ENCODE measurements at places on chromosomes 12 and 14. TPM values are rescaled to one million over a fixed set of nuclear protein-coding genes. Genes with fewer than 3 reads are reported as not detected.

Gene CGRRF1
- 79.6 TPM for polyA plus RNA-seq

DNA sequence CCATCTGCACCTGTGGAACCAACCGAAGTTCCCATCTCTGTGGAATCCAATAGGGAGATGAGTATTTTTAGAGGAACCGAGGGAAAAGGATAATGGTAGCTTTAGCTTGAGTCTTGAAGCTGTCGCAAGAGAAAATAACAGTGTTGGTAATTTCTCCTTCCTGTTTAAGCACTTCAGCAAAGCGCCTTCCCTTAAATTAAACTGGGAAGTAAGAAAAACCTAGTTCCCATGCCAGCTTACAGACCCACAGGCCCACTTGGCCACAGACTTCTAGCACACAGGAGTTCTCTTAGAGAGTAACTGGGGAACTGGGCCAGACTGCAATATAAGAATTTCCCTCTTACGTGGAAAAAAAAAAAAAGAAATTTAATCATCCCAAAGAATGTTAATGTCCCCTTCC lies 223.8 kb downstream of the EFCAB11 start:
- no peak for DNase-seq

Gene GALNT9
- 1.5 TPM for polyA plus RNA-seq

GRCh38 chr14:99569725-99570543 lies 34.1 kb downstream of the CCDC85C start:
- DNase-seq: no peak

- DNase-seq: no peak
These were observed 435.2 kb upstream of the DCN start for GRCh38 chr12:91617818-91618217.

DNA sequence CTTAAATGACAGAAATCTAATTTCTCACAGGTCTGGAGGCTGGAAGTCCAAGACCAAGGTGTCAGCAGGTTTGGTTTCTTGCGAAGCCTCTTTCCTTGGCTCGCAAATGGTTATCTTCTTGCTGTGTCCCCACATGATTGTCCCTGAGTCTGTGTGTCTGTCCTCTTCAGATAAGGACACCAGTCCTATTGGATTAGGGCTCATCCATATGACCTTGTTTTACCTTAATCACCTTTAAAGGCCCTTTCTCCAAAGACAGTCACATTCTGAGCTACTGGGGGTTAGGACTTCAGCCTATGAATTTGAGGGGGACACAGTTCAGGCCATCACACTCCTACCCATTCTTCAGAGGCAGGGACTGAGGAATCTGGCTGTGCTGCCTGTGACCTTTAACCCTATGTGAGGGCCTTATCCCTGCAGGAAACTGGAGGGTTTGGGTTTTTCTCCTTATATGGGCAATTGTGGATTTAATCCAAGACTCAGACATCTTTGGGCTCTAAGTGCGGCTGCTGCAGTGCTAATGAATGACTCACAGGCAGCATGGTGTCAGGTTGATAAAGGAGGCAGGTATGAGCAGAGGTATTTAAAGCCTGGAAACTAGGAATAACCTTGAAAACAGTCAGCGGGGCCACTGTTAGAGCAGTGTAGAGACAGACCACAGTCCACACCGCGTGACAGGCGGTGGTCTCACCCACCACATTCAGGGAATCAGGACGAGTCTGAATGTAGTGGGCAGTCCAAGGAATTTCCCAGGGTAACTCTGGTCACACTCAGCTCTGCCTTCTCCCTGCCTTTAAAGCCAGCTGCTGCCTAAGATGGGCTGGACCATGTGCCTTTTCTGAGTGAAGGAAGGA lies 10.2 kb downstream of the TPCN1 start:
- no peak for DNase-seq

DNA sequence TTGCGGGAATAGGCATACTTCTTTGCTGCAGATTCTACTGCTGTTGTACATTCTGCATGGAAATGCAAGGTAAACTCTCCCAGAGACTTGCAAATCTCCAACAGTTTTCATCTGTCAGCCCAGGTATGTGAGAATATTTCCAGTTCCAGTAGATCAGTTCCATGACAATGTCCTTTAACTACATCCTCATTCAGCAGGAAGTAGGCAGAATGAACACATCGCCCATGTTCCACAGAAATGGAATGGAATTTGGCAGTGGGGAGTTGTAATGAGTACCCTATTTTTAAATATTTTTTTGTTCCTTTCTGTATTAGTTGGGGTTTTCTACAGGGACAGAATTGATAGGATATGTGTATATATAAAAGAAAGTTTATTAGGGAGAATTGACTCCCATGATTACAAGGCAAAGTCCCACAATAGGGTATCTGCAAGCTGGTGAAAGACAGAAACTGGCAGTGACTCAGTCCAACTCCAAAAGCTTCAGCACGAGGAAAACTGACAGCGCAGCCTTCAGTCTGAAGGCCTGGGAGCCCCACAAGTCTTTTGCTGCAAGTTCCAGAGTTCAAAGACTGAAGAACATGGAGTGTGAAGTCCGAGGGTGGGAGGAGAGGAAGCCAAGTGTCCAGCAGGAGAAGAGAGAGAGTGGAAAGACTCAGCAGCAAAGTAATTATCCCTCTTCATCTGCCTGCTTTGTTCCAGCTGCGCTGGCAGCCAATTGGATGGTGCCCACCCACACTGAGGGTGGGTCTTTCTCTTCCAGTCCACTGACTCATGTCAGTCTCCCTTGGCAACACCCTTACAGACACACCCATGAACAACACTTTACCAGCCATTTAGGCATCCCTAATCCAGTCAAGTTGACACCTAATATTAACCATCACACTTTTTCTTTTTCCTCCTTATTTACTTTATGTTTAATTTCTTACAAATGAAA lies 110.4 kb upstream of the SCAF11 start:
- DNase-seq: no peak
